ENCODE measurements at places on chromosomes 2 and 18.
A peak's percentile ranks its signal among the peaks of the same experiment; 100 is the strongest.

DNA sequence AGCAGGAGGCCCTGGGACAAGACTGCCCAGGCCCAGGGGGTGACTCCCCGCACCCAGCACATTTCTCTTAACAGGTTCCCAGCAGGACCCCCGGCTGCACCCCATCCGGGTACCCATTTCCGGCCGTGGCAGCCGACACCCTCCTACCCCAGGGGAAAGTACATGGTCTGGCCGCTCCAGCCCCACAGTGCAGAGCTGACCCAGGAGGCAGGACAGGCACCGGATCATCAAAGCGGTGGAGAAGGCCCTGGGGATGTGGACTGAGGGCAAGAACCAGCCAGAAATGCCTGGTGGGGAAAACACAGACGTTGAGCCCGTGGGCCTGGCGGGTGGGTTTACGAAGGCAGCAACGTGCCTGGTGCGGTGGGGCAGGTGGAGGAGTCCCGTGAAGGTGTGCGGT, 79.5 kb upstream of the GPC1 start:
- DNase-seq, result no peak

DNA sequence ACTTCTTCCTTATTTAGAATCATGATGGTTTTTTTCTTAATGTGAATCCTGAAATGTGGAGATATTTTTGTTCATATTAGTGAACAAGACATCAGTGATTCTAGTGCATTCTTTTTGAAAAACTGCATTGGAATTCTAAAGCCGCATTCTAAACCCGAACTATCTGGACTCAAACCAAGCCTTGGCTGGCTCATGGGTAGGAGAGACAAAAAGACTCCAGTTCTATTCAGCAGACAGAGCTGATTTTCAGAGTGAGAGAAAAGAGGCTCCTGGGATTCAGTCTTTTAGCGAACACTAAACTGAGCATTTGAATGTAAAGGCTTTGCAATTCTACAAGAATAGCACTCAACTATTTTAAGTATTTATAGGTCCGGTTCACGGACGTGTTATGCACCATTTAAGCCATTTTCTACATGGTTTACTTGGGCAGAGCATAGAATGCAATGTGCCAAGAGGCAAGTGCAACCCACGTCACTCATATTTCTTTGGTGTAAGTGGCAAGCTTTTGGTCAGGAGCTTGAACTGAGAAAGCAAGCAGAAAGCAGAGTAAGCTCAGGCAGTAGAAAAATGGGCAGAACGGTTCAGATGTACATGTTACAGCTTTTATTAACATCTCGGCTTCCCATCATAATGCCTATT, 227.3 kb upstream of the RAB12 start:
- no peak for DNase-seq

DNA sequence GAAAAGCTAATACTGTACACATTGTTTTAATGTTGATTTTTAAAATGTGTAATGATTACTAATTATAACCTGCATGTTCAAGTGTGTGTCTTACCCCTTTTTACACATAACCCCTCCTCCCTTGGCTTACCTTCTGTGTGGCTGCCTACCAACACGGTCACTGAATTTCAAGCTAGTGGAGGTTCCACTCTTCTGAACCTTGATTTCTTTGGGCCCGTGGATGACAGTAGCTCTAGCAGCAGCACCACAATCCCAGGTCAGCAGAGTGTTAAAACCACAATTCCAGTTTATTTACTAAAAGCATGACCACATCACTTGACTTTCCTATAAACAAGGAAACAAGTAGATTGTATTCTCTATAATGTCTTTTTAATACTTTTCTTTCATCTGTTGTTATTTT, 56.9 kb downstream of the AFTPH start:
- DNase-seq, result no peak

DNA sequence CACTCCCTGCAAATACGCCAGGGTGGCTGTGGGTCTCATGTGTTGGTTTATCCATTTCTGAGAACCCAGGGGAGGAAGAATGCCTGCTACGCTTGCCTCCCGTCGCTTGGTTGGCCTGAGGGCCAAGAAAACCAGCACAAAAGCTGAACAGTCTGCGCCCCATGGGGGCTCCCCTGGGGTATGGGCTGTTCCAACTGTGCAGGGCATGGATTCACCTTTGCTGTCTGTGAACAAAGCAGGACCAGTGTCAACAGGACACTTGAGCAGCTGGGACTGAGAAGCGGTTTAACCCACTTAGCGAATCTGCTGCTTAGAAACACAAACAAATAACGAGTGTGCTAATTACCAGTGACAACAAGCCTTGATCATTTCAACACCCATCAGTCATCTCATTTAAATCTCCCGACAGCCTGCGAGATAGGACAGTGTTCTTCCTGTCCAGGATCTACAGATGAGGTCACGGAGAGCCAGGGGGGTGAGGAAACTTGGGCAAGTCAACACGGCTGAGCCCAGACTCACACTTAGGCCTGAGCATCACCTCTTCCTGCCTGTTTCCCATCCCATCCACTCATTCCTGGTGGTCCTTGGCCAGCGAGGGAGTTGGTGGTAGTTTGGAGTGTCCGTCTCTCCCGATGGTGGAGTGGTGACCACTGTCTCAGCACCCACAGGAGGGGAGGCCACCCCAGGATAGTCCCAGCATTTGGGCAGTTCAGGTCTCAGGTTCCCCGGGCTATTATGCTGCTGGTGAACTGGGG, 111.6 kb upstream of the HAAO start:
- no peak for DNase-seq

- DNase-seq, result no peak
Measured at GRCh38 chr2:16612490-16612889, 53.1 kb downstream of the CYRIA start.

DNA sequence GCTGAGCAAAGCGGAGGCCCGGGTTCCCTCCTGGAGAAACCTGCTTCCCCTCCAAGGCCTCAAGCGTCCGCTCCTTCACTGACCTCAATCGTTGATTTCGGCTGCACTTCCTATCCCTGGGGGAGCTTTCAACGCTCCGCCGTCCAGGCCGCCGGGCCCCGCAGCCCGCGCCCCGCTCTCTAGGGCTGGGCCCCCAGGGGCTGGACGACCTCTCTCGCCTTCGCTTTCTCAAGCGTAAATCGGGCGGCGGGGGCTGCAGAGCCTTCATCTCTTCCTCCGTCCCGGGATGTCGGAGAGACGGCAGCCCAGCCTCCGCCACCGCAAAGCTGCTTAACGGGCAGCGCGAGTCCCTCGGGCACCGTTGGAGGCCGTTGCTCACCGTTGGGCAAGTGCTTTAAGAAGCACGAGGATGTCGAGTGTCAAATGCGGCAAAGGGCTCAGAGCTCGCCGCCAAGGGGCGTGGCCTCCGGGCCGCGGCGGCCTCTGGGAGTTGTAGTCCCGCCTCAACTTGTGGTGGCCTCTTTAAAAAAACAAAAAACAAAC, 8.5 kb downstream of the HES6 start:
- peak; percentile 72 for DNase-seq
